ENCODE measurements at places on chromosomes 13 and 19. TPM values are rescaled to one million over a fixed set of nuclear protein-coding genes. Genes with fewer than 3 reads are reported as not detected.

CALM3 gene
- total RNA-seq = 208 TPM

C1QTNF9B gene
- not detected for total RNA-seq

METTL21C gene
- not detected for total RNA-seq

LINGO3 gene
- total RNA-seq = not detected

DNA sequence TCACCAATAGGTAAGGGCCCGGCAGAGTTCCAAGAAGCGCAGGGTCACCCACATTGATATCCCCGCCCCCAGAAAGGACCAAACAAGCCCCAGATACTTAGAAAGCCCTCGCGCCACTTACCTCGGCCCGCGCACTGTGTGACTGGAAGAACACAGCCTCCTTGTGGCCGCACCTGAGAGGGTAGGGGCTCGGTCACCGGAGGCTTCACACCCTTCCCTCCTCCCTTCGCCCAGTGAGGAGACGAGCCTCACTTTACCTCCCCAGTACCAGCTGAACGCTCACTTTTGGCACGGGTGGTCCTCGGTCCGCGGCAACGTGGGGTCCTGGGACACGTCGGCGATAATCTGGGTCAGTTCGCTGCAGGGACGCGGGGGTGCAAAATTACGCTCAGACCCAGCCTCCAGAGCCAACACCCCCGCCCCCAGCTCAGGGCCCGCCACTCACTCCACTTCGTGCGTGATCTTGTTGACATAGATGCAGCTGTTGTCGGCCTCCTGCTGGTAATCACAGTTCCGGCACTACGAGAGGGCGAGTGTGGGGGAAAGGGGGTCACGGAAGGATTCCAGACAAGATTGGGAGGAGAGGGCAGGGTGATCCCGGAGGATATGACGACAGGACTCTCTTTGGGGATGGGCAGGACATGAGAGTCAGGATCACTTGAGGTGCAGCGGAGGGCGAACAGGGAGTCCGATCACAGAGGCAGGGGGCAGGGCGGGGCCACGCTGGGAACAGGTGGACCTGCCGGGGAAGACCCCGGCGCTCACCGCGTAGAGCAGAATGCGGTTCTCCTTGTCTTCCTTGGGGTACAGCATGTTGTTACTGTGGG, 568 bp downstream of the POLR2I start:
- DNase-seq = peak; percentile 65

DNA sequence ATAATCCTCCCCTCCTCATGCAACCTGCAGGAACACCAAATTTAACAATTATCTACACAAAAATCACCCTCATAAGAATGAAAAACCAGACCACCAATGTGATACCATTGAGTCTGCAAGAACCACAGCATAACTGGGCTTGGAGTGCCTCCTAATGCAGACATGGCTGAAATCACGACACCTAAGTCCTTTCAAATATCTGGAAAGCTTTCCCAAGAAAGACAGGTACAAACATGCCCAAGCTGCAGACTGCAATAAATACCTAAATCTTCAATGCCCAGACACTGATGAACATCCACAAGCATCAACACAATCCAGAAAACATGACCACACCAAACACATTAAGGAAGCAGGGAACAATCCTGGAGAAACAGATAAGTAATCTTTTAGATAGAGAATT, 417.1 kb downstream of the LMO7 start:
- no peak for DNase-seq

- no peak for DNase-seq
These were observed 1.6 kb downstream of the ZNF546 start for GRCh38 chr19:39998501-39998900.

GRCh38 chr19:57888107-57888559, 704 bp downstream of the ZNF814 start:
- no peak for DNase-seq

- DNase-seq = no peak
These were observed 59.6 kb upstream of the GJB6 start for GRCh38 chr13:20291675-20292074.

GRCh38 chr19:3019211-3019854, 9.7 kb downstream of the TLE2 start:
- no peak for DNase-seq

DNA sequence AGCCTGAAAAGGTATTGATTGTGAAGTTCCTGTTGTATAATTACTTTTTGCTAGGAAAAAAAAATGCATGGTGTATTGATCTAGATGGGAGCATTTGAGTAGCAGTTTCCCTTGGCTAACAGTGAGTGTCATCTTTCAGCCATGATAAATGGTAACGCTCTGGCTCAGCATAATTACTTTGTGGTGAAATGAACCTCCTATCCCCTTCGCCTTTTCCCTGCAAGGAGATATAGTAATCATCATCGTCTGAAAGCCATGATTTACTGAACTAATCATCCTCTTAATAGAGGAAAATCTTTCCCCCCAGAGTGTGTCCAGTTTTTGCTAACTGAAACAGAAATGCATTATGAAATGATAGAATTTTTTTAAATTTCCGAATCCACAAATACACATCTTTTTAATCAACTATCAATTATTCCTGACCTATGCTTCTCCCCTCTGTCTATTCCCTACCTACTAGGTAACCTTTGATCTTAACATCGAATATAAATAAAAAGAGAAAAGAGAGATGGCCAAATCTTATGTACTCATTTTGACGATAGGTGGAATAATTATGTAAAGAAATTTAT, 88.7 kb downstream of the MAB21L1 start:
- no peak for DNase-seq

DNA sequence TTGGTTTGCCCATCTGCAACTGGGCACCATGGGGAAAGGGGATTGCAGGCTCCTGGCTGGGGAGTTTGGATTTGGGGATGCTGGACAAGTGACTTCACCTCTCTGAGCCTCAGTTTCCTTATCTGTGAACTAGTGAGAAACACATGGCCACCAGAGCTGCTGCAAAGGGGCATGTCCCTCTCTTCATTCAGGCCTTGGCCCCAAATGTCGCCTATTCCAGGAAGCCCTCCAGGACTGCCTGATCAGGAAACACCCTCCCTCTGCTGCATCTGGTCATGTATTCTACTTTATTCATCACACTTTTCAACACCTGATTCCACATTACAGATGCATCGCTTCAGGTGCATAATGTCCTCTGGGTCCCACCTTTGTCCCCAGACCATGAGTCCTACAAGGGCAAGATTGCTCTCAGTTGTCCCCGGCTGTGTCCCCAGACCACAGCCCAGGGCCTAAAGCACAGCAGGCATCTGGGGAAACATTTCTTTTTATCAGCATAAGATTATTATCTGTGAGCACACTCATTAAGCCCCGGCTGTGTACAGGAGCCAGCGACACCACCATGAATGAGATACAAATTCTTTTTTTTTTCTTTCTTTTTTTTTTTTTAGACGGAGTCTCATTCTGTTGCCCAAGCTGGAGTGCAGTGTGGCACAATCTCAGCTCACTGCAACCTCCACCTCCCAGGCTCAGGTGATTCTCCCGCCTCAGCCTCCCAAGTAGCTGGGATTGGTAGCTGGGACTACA, 37.5 kb downstream of the ARRDC2 start:
- no peak for DNase-seq

- peak; percentile 46 for DNase-seq
These were observed 19.4 kb upstream of the PLEKHF1 start for GRCh38 chr19:29645911-29646310.

DNA sequence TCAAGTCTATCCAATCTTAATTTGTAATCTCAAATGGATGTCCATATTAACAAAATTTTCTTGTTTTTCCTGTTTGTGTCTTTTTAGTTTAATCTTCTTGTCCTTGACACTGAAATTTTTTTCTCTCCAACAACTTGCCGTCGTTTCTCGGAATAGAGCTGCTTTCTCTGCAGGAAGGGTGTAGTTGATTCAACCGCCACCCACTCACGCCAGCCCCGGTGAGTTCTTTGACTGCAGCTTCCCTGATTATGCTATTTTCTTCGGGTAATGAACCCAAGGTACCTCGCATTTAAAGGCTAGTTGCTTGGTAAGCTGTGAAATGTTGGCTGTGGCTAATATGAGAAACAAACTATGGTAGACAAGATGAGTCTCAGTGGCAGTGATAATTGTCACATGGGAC, 72.2 kb downstream of the DPRX start:
- DNase-seq = no peak

DNA sequence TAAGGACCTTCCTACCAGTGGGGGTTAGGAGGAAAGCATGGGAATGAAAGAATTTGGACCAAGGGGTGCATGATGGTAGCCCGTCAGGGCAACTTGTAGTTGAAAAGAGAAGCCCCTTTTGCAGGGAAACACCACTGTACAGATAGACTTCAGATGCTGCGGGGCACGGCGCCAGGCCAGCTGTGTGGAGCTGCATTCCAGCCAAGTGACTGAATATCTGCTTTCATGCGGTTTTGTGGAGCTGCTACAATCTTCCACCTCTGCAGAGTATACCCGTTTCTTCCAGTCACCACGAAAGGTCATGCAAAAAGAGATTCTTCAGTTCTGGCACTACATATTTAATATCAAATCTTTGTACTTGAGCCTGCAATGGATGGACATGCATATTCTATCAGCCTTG, 104.7 kb downstream of the RGCC start:
- DNase-seq = peak; percentile 91

DNA sequence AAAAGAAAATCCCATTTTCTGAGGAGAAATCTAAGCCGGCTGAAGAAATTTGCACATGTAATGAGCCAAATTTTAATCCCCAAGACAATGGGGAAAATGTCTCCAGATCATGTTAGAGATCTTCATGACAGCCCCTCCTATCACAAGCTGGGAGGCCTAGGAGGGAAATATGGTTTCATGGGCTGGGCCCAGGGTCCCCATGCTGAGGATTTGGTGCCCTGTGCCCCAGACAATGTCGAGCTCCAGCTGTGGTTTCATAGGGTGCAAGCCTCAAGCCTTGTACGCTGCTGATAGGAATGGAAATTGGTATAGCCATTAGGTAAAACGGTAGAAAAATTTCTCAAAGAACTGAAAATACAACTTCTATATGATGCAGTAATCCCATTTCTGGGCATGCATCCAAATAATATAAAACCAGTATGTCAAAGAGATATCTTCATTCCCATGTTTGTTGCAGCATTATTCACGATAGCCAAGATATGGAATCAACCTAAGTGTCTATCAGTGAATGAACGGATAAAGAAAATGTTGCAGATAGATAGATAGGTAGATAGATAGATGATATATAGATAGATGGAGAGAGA, 19.3 kb upstream of the FREM2 start:
- no peak for DNase-seq

DNA sequence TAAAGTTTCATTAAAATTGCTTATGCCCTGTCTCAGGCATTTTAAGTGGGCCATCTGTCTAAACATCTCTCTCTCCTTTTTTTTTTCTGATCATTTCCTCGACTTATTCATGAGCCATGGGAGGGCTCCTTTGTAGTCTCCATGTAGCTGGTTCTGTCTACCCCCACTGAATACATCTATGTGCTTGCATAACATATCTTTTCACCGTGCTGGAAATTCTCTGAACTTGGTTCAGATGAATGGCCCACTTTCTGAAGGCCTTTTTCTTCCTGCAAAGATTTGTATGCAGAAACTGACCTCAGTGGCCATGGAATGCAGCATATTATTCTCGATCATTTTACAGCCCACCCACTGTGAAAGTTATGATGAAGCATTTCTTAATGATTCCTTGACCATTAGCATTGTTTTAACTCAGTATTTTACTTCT, 225.3 kb downstream of the GGACT start:
- DNase-seq = no peak

GRCh38 chr13:104895521-104895920, 1639.9 kb downstream of the EFNB2 start:
- DNase-seq = no peak

GRCh38 chr13:48902368-48902767, 73.3 kb upstream of the FNDC3A start:
- DNase-seq = no peak

All from ovary (tissue), 10 donors.